Fibroblast of skin of back (primary cell): ENCODE measurements at places on chromosomes 5 and 9.

DNA sequence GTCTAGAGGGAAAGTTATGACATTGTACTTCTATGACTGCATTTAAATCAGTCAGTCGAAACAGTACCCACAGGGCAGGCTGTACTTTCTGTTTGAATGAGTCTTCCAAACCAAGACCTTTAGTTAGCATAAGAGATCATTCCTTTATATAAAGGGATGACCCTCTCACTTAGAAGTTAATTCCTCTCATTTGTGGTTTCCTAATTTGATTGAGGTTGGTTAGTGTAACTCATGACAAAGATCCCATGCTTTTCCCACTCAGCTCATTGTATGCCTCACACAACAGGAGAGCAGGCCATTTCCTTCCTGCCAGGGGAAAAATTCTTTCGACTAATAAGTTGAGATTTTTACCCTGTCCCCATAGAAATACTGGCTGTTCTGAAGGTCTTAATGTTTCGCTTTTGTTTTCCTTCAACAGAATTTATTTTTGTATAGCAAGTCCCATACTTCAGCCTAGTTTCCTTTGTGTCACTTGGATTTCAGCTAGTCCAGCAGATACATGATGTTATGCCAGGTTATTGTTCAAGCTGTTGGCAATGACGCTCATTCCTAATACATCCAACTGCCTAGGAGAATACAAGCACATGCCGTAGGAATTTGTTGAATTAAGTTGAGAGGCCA is 500.7 kb downstream of the SPATA31D1 start:
- peak; percentile 7 for DNase-seq

DNA sequence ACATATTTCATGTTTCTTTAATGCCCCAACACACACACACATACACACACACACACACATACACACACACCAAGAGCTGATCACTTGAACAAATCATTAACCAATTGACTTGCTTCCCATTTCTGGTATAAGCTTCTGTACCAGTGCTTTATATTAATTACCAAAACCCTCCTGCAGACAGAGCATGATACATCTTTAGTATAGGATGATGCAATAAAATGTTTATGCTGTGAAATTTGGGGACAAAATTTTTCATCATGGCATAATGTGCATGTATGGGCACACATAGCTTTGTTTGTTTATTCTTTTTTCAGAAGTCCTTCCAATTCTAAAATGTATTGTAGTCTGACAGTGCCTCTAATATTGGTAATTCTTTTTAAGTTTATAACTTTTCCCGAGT is 34.5 kb downstream of the SLC1A3 start:
- peak; percentile 52 for DNase-seq

- no peak for DNase-seq
These were observed 25.6 kb upstream of the SMC2 start for GRCh38 chr9:104068546-104068945.

DNA sequence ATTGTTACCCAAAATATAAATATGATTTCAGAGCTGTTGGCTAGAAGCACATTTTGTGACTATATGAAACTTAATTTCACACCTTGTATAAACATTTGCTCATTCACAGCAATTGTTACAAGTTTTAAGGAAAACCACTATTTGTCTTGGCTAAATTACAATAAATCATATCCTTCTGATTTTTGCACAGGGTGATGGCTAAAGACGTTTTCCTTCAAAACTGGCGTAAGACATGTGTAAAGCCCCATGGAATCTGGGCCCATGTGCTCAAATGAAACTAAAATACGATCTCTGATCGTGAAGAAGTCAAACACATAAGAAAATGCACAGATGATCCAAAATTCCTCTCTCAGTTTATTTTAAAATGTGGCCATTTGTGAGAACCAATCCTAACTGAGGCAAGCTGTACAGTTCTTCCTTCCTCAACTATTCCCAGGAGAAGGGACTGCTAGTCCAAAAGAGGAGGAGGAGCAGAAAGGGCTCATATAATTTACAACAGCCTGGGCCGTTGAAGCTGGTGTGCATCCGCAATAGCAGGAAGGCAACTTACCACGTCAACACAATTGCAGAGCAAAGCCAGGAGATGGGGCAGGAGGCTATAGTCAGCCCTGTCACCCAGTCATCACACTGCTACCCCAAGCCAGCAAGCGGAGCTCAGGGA is 98.4 kb downstream of the MED27 start:
- peak; percentile 48 for DNase-seq
